ENCODE measurements at places on chromosomes 4 and X.

DNA sequence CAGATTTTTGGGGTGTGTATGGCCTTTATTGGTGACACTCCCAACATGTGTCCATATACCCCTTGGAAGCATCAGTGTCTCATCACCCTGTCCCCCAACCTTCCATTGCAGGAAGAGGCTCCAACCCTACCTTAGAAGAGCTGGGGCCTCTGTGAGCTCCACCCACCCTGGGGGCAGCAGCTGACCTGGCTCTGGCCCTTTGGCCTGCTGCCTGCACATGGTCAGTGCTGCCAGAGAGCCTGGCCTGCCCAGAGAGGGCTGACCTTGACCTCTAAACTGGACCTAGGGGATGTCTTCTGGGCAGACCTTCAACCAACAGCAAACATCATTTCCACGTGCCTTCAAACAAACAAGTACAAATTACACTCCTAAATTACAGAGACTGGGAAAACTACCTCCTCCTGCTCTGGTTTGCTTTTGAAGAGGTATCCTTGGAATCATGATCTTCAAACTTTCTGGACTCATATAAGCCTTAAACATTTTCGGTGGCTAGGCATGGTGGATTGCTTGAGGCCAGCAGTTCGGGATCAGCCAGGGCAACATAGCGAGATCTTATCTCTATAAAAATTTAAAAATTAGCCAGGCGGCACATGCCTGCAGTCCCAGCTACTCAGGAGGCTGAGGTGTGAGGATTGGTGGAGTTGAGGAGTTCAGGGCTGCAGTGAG is 27.3 kb upstream of the KIAA0232 start:
- no peak for DNase-seq

GRCh38 chrX:58025979-58026378 is 115.7 kb upstream of the ZXDA start:
- DNase-seq, result no peak

DNA sequence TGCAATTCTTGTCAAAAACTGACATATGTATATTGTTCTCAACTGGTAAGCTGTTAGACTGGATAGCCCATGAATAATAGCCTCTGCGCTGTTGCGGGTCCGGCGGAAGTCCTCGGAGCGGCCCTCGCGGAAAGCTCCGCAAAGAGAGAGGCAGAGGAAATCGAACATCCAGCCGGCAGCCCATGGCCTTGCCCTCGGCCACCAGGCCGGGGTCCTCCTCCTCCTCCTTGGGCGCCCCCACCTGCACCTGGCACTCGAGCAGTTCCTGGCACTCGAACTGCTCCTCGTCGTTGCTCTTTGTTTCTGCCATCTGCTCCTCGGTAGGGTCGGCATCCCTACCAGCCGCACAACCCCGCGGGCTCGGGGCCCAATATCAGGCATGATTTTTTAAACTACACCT is 1176.3 kb downstream of the PCDH18 start:
- DNase-seq, result no peak

- DNase-seq, result no peak
Measured at GRCh38 chrX:2910109-2910508, 19.0 kb downstream of the ARSD start.

DNA sequence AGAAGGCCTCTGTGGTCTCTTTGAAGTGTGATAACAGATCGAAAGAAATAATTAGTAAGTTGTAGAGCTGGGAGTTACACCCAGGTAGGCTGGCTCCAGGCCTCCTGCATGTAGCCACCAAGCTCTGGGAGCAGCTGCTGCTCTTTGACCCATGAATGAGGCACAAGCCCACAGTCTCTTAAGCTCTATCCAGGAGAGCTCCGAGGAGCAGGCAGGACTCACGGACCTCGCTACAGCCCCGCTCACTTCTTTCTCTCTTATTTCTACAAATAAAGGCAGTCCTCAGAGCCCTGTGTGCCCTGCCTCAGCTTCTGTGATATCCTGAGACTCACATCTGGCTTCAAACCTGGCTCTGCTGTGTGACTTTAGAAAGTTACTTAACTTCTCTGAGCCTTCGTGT is 86.9 kb downstream of the EVC start:
- DNase-seq, result no peak

DNA sequence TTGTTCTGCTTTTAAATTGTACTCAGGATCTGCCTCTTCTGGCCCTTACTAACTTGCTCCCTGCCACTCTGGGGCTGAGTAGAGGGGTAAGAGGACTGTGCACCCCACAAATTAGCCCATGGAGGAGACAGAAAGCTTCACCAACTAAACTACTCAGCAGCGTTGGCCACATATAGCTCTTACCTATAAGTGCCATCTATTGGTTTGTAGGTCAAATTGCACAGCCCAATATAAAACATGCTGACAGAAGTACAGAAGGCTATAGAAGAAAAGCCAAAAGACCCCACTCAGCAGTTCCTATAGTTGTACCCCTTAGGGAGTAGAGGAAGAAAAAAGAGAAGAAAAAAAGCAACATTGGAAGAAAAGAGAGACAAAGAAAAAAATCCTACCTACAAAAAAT is 341.2 kb upstream of the FMR1 start:
- DNase-seq, result no peak

DNA sequence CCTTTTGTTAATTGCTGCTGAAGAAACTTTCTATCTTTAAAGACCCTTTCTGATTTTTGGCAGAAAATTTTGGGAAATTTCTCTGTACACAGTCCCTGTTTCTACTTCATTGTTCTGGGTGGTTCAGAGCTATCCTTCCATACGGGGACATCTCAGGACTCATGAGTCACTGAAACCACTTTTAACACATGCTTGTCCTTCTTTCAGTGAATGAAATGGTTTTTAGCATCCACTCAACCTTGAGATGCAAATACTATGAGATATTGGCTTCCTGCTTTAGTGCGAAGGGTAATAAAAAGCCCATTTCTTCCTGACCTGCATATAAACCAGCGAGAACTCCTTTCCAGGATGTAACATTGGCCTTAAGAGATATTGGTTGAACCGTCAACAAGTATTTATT is 158.0 kb downstream of the REPS2 start:
- no peak for DNase-seq

Data from thoracic aorta (tissue), 2 donors.